ENCODE measurements at places on chromosomes 1 and 21. TPM values are rescaled to one million over a fixed set of nuclear protein-coding genes. Genes with fewer than 3 reads are reported as not detected.

- no peak for DNase-seq
Observed at GRCh38 chr1:42258218-42258617, 76.8 kb downstream of the FOXJ3 start.

CFHR2 gene
- total RNA-seq, result not detected

LRRC71 gene
- total RNA-seq, result not detected

DNA sequence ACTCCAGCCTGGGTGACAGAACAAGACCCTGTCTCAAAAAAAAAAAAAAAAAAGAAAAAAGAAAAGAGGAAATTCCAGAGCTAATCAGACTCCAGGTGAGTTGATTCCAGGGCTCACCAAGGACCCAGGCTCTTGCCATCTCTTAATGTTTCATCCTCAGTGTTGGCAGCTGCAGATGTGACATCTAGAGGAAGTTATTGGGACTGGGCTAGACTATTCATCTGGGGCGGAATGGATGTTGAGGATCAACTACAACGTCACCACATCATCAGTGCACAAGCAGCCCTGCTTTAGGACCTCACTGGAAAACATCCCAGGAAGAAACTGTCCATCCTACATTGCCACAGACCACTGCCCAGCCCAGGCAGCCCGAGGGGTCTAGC, 28.6 kb upstream of the PARP1 start:
- DNase-seq, result no peak
